ENCODE measurements at places on chromosomes 16 and 17.

DNA sequence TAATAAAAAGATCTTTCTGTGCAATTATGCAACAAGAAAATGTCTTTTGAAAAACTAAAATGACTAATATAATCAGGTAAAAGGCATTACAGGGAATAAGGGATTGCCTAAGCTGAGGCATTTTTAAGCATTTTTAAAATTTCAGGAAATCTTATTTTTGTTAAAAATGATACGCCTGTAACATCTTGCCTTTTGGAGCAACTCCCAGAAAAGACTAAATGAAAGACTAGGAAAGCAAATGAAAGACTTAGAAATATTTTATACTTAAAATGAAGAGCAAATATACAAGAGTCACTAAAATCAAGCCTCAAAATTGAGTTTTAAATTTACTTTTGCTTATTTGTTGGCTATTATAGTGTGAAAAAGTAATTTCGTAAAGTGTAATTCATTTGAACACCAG, 55.8 kb downstream of the DUSP14 start:
- no peak for DNase-seq

DNA sequence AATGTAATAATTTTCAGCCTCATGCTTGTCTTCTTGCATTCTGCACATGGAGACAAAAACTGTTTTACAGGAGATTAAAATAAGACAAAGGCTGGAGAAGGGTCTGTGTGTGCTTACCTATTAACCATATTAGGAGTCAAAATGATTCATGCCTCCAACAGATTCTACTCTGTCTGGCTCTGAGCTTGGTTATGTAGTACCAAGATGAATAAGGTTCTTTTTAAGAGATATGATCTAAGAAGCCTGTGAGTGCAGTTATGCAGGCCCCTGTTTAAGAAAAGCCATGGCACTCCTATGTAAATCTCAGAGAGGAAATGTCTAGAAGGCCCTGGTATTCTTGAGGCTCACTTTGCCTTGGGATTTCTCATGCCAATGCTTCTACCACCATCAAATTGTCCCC, 486.6 kb upstream of the CDH11 start:
- DNase-seq = no peak

DNA sequence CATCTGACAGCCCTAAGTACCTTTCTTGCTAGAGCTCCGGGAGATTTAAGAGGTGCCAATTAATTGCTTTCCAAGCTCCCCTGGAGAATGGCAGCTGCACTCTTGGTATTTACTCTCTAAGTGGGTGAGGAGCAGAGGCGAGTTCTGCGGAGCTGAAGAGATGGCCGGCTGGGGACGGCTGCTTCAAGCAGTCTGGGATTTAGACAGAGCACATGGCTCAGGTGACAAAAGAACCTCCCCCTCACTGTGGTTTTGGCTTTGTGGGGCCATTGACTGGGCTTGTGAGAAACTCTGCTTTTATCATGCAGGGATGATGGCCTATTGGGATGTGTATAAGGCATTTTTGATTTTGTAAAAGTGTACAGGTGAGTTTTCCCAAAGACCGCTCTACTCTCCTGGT, 239.3 kb upstream of the EEF2KMT start:
- no peak for DNase-seq

DNA sequence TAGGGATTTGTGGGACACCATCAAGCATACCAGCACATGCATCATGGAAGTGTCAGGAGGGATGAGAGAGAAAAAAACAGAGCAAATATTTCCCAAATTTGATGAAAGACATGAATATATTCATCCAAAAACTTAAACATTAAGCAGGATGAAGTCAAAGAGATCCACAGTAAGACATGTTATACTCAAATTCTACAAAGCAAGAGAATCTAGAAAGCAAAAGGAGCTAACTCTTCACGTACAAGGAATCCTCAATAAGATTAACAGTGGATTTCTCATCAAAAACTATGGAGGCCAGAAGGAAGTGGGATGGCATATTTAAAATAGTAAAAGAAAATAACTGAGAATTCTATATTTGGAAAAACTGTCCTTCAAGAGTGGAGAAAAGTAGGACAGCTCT, 374.8 kb downstream of the ZFHX3 start:
- DNase-seq = no peak

GRCh38 chr17:65750631-65751115, 189.2 kb upstream of the AXIN2 start:
- peak; percentile 55 for DNase-seq

GRCh38 chr16:88141580-88141979, 190.3 kb downstream of the BANP start:
- no peak for DNase-seq

GRCh38 chr17:37829592-37830123, 84.8 kb upstream of the HNF1B start:
- DNase-seq = no peak

- DNase-seq = no peak
Measured at GRCh38 chr16:78333808-78334207, 234.4 kb downstream of the WWOX start.

GRCh38 chr16:49431591-49432290, 58.1 kb downstream of the C16orf78 start:
- no peak for DNase-seq

- DNase-seq = no peak
Measured at GRCh38 chr16:21203155-21203797, 8.1 kb downstream of the ZP2 start.

DNA sequence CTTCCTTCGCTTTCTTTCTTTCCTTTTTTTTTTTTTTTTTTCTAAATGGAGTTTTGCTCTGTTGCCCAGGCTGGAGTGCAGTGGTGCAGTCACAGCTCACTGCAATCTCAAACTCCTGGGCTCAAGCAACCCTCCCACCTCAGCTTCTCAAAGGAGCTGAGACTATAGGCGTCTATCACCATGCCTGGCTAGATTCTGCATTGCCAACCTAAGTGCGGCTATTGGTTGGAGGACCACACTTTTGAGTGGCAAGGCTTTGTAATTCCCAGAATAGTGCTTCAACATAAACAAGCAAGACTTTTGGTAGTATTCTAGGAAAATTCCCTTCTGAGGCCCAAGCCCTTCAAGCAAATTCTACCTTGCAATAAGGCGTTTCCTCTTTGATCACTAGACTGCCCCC, 107.8 kb downstream of the YPEL2 start:
- no peak for DNase-seq

- no peak for DNase-seq
Measured at GRCh38 chr17:82924812-82925211, 85.0 kb upstream of the ZNF750 start.

DNA sequence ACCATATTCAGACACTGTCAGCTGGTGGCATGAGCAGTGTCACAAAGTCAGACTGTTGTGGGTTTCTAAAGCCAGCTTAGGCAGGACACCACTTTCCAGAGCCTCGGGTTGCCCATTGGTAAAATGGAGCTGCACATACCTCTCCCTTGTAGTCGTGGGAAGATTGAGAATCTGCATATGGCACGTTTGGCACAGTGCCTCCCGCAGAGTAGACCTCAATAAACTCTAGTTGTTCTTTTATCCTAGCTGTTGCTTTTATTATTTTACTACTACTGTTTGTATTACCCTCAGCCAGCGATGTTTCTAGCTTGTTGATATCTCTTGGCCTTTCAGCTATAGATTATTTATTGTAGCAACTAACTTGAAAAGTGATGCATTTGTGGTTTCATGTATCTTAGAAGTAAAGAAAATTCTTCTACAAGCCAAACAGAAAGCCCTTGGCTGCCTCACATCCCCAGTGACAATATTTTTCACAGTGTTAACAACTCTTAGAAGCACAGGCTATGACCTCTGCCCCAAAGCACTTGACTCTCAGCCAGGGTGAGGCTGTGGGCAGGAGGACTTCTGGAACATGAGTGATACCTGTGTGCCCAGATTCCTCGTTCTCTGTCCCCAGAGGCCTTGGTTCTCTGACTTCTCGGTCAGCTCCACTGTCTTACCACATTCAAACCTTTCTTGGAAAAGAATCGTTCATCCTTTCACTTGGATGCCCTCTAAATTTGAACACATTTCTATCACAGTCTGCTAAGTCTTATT, 351.6 kb downstream of the SNX29 start:
- DNase-seq = no peak

DNA sequence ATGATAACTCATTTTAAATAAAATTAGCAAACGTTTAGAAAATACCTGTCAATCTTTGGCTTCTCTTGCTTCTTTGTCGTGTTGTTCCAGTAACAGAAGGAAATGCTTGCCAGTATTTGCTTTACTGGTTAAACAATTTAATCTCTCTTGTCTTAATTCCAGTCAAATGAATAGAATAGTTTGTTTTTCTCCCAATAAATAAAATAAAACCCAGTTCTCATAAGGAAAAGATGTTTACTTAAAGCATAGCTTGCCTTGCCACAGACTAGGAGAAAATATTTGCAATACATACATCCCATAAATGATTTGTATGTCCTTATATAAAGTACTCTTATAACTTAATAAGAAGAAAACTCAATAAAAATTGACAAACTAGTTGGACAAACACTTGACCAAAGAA, 43.9 kb upstream of the TEKT3 start:
- no peak for DNase-seq

DNA sequence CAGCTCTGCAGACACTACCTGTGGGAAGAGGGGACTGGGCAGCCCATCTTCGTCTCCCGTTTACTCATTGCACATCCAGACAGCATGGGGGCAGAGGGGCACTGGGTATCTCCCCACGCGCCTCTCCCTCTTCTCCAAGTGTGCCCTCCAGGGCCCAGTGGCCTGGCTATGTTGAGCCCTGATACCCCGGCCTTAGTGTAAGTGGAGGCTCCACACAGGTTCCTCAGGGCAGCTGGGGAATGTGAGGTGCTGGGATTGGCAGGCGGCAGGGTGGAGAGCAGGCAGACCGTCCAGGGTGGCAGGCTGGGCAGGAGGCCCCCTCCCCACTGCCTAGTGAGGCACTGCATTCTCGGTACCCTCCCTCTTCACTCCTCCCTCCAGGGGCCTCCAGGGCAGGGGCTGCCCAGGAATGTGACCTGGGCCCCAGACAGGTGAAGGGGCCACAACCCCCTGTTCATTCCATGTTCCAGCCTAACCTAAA, 13.2 kb upstream of the NAGLU start:
- no peak for DNase-seq
